Hepatocyte (in vitro differentiated cells): ENCODE measurements at places on chromosomes 6 and 20.

GRCh38 chr6:142440600-142441293 is 138.9 kb downstream of the ADGRG6 start:
- DNase-seq = no peak

DNA sequence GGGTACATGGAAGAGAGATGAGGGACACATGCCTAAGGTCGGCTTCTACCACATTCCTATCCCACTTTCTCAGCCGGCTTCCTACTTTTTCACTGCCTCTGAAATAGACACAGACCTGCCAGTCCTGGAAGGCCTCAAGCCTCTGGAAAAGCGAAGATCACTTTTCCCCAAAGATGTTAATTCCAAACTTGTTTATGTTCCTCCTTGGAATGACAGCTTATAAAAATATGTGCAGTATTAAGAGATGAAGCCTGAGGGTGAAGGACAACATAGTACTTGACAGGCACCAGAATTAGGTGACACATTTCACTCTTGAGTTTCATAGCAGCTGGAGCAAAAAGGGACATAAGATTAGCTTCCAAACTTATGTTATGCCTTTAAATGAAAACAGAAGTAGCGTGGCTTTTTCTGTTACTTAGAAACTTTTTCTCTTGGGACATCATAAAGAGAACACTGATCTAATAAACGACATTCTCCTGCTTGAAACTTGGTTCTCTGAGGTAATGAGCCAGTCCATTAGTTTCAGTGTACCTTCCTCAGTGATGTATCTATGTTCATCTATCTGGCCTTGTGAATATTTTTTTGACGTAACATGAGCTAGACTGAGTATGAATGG is 25.3 kb downstream of the FOXO3 start:
- DNase-seq = no peak

- DNase-seq = no peak
Measured at GRCh38 chr20:49641683-49642656, 71.7 kb downstream of the B4GALT5 start.

DNA sequence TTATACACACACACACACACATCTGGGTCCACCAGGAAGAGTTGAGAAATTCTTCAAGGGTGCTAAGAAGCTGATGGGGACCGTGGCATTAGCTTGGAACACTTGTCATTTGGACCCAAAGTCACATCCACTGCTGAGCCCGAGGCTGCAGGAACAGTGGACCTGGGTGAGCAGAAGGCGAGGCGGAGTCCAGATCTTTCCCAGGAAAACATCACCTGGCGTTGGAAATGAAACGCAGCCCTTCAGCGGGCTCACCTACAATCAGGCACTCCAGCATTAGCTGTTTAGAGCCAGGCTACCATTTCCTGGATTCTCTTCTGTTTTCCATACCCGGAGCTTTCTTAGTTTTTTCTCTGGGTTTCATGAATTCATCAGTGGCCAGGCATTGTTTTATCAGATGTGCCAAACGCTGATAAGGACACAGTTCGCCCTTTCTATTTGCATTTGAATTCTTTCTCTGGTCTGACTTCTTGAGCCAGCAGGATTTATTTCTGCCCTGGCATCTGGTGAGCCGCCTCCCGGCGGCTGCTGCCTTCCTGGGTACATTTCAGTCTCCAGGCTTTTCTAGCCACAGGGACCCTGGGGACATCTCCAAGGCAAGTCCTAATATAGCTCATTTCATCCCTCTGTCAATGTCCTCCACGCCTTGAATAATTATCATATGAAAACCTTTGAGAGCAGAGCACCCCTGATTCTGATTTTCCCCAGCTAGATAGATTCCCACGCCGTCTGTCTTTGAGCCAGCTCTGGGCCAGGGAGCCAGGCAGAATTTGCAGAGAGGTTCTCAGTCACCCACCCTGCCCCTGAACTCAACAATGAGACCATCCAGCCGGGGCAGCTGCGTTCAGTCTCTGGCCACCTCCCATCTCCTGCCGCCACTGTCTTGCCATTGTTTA is 170.9 kb downstream of the TTLL2 start:
- no peak for DNase-seq

- no peak for DNase-seq
Measured at GRCh38 chr6:17045581-17046322, 56.1 kb upstream of the STMND1 start.
